Activated CD8-positive, alpha-beta memory T cell treated with anti-CD3 and anti-CD28 coated beads for 4 hours (primary cell): ENCODE measurements at places on chromosomes 1 and 21.

DNA sequence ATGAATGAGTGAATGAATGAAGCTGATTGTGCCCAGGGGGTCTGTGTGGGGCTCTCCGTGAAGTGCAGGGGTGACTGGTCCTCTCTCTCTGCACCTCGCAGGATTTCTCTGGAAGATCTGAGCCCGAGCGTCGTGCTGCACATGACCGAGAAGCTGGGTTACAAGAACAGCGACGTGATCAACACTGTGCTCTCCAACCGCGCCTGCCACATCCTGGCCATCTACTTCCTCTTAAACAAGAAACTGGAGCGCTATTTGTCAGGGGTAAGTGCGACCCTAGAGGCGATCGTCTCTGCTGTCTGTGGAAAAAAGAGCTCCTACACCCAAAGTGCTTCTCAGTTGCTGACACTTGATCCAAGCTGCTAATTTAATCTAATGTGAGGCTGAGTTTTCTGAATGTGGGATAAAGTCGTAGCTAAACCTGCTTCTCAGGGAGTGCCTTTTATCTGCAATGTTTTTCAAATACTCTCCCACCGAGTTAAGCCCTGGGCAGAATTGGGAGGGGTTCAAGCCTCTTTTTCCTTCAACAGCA lies 101.7 kb downstream of the HUNK start:
- DNase-seq = no peak

DNA sequence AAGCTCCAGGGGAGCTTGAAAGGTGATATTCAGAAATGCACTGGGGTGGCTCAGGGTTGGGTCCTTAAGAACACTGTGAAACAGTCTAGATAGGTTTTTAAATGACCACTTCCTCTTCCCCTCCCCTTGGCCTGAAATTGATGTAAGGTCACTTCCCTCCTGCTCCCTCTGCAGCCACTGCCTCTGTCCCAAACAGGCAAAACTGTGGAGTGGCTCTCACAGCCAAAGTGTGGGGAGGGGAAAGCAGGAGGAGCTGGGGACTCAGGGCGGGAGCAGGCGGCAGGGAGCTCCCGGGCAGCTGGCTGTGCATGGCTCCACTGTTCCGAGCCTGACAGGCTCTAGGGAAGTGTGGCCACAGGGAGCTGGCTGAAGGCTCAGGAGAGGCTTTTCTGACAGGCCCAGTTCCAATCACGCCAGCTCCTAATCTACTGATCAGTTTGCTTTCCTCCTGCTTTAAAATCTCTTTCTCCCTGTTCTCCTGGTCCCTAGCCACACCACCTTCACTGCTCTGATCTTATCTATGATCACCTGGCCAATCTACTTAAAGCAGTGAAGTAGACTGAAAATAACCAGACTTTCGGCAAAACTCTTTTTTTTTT lies 5.1 kb upstream of the CSRP1 start:
- DNase-seq = no peak

DNA sequence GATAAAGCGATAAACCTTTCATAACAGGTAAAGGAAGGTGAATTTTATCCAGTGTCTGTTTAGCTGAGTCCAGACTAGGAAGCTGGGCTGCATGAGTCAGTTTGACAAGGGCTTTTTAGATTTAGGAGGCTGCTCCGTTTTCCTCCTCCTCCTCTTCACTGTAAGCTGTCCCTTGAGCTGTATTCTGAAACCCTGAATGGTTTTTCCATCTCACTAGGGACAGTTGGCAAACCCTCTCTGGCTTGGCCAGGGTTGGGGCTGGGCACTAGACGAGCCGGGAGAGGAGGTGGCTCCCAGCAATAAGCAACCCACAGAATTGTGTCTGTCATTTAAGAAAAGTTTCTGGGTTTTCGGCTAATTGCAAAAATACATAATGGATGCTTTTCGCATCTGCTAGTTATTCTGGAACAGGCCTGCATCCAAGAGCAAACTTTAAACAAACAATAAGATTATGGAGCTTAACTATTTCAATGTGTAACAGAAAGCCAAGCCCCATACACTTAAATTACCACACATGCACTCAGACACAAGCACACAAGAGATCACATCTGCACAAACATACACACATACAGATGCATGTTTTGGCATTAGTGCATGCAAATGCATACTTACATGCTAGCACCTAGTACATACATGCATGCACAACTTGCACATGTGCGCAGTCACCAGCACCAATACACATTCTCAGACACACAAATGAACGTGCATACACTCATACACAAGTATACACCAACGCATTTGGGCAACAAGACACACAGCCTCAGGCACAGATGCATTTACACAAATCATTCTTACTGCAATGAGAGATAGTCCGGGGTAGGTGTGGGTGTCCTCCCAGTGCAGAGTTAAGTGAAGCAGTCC lies 27.8 kb upstream of the FOXE3 start:
- no peak for DNase-seq

DNA sequence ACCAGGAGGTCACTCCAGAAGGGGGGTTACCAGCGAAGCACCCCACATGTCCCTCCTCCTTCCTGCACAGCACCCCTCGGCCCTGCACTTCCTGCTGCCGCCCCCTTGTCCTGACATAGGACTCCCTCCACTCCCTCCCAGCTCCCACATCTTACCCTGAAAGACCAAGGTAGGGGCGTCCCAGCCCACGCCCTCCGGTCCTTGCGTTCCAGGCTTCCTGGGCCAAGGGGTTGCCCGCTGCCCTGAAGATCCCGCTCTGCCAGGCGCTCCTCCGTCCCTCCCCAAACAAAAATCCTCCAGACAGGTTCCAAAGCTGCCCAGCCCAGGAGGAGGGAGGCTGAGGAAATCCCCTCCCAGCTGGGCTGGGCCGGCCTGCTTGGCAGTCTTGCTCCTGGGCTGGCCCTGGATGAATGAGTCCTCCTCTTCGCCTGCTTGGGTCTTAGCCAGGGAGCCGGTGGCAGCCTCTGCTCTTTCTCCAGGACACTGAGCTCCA lies at the start of gene RHBDL2:
Gene RHBDL2, minus strand, starts transcription at position 304 of the 493 bp plus-strand sequence. CDS start 22,618 bp downstream, outside the sequence.
- no peak for DNase-seq

GRCh38 chr21:45803618-45804340 lies 160.3 kb downstream of the PCBP3 start:
- no peak for DNase-seq

DNA sequence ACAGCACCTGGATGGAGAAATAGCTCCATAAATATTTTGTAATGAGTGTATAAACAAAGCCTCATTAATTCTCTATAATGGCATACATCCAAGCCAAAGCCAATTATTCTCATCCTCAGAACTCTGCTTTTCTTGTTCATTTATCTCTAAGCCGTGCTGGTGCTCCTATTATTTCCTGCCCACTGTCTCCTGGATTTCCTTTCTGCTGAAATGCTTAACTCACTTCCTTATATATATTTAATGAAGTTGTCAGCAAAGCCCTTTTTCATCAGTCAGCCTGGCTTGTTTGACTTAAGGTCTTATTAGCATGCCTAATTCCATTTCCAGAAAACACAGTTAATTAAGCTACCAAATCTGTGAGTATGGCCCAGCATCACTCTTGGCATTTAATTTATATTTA lies 93.4 kb downstream of the SLC25A24 start:
- no peak for DNase-seq

- DNase-seq = no peak
These were observed 10.8 kb upstream of the IL10RB start for GRCh38 chr21:33255404-33255803.

- DNase-seq = no peak
These were observed 93.1 kb upstream of the LRRC8D start for GRCh38 chr1:89727517-89728312.

DNA sequence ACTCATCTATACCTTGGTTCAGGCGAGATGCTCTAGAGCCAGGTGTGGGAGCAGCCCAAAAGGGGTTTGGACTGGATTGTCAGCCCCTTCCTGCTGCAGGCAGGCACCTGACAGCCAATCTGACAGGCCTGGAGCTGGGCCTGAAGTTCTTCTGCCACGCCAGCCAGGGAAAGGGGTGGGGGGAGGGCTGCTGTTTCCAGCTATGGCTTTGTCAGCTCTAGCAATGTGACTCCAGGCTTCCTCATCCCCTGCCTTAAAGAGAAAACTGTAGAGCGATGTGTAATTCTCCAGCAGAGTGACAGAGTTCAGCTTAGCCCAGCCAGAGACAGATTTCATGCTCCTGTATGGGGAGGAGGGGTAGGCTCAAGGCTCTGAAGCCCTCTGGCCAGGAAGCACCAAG lies 30.3 kb downstream of the WNT4 start:
- DNase-seq = no peak

- DNase-seq = no peak
These were observed 23.9 kb downstream of the PALMD start for GRCh38 chr1:99669821-99670220.

DNA sequence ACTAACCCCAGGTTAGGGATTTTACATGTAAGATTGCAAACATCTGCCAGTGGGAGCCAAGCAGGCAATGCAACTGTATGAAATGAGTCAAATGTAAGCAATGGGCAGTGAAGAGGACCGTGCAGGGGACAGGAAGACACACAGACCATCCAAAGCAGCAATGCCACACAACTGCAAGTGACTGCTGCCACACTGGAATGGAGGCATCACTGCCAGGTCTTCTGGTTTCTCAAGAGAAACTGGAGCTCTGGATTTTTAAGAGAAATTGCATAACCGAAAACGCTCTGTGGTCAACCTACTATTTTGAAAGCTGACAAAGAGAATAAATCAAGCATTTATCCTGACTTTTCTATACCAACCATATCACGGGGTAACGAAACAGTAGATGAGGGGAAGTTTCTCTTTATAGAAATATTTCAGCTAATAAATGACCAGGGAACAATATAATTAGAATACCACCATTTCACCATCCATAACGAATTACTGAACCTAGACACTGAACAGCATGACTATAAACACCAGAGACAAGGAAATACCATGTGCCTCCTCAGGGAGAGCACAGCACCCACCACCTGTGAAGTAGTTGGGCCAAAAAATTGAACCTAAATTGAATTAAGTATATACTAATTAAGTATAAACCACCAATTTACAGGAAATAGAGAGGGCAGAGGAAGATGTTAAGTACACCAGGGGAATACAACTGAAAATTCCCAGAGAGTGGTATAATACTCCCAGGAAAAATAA lies 4.4 kb downstream of the AK2 start:
- DNase-seq = no peak

- DNase-seq = no peak
These were observed 48.8 kb downstream of the LEPR start for GRCh38 chr1:65469126-65469888.
